ENCODE measurements at places on chromosomes 11 and 22. TPM values are rescaled to one million over a fixed set of nuclear protein-coding genes. Genes with fewer than 3 reads are reported as not detected.

The WT1 gene
- not detected for total RNA-seq

GRCh38 chr11:10348650-10349280 lies 43.9 kb downstream of the ADM start:
- no peak overlapping the region for H3K4me3 ChIP-seq
- no peak for DNase-seq
- no peaks in the 10 kb centered on the region for H3K36me3 ChIP-seq

The WNT11 gene
- total RNA-seq: 0.12 TPM

The OR51V1 gene
- not detected for total RNA-seq

The NPAS4 gene
- not detected for total RNA-seq

The TMEM86A gene
- total RNA-seq: 1.8 TPM

GRCh38 chr22:31944700-31945442 lies 536 bp downstream of the YWHAH start:
- peak; percentile 58 for DNase-seq
- H3K27me3 ChIP-seq: no peaks in the 10 kb centered on the region
- H3K4me3 ChIP-seq: peak overlapping the region; percentile 47
- H3K36me3 ChIP-seq: peaks cover 3% of the 10 kb centered on the region
- no peak overlapping the region for H3K27ac ChIP-seq

The OR51I1 gene
- total RNA-seq: not detected

Data from activated T-cell treated with anti-CD3 and anti-CD28 coated beads, Interleukin-2, amount 50 U/mL, for 72 hours (primary cell).